ENCODE measurements at places on chromosomes 1 and 21. TPM values are rescaled to one million over a fixed set of nuclear protein-coding genes. Genes with fewer than 3 reads are reported as not detected.

Gene FAM151A
- not detected for total RNA-seq

Gene TMCC2
- 3.7 TPM for total RNA-seq

Gene CELSR2
- 1.2 TPM for total RNA-seq

Gene PPM1J
- 2.4 TPM for total RNA-seq

Gene ZNF593
- 45.7 TPM for total RNA-seq

Gene TSTD1
- total RNA-seq = not detected

Measured in MG63 (cell line).